Urinary bladder (tissue), 4 donors: ENCODE measurements at places on chromosomes 13 and 19. TPM values are rescaled to one million over a fixed set of nuclear protein-coding genes. Genes with fewer than 3 reads are reported as not detected.

DNA sequence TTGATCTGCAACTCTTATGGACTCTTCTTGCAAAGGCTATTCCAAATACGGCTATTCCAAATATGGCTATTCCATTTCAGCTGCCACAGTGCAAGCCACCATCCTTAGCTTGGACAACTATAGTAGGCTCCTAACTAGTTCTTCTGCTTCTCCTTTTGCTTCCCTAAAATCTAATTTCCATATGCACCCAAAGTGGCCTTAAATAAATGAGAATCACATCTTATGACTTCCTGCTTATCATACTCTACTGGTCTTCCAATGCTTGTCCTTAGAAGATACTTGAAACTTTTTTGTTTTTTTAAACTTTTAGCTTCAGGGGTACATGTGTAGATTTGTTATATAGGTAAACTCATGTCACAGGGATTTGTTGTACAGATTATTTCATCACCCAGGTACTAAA, 4.9 kb downstream of the UCHL3 start:
- DNase-seq: no peak

GRCh38 chr19:47339196-47339880, 7.4 kb downstream of the C5AR2 start:
- DNase-seq: no peak

GRCh38 chr13:37667702-37668101, 69.1 kb upstream of the POSTN start:
- no peak for DNase-seq

GRCh38 chr13:98977568-98978265, at the start of gene DOCK9:
Gene DOCK9, minus strand, starts transcription at chr13:98978064. Its CDS starts 155 bp downstream, at chr13:98977909.
- DNase-seq: no peak

DNA sequence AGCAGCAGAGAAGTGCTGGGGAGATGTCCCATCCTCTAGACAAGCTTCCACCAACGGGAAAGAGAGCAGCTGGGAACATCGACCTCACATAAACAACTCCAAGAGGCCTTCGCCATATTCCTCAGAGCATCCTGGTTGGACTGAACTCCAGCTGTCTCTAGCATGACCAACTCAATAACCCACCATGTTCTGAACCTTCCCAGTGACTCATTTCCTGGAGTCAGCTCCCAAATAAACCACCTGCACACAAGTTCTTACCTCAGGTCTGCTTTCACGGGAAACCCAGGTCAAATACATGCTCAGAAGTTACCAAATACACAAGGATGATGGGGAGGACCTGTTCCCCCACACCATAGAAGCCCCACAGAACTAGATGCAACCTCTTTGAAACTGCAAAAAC, 878.5 kb downstream of the UQCRFS1 start:
- no peak for DNase-seq

KIR3DL1 gene
- polyA plus RNA-seq: not detected

- no peak for DNase-seq
Measured at GRCh38 chr13:100096526-100096925, 7.6 kb downstream of the PCCA start.

- peak; percentile 75 for DNase-seq
Measured at GRCh38 chr13:105847527-105848291, 687.8 kb downstream of the EFNB2 start.

- DNase-seq: no peak
Measured at GRCh38 chr13:23547000-23547590, 23.1 kb upstream of the TNFRSF19 start.

DNA sequence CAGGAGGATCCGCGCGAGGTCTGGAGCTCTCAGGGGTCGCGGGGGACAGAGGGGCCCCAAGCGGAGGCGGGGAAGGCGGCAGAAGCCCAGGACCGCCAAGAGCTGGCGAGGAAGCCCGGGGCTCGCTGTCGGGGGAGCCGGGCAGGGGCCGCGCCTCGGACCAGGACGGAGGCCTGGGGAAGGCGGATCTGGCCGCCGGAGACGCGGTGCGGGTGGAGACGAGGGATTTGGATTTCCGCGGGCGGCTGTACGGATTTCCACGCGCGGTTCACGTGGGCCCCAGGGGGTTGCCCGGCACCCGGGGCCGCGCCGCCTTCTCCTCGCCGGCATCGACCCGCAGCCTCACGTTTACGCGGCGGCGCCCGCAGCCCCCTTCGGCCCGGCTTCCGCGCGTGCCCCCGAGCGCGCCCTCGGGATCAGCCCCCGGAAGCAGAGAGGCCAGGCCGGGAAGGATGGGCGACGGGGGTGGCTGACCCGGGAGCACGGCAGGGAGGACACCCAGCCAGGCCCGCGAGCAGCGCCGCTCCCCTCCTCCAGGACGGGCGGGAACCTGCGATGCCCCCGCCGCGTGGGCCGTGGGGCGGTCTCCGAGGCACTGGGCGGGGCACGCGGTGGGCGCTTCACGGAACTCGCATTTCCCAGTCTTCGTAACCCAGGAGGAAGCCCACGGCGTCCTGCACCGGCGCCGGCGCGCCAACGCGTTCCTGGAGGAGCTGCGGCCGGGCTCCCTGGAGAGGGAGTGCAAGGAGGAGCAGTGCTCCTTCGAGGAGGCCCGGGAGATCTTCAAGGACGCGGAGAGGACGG, 4.7 kb downstream of the F7 start:
- no peak for DNase-seq

GAMT gene
- polyA plus RNA-seq: 18.5 TPM

DLEU7 gene
- 0.09 TPM for polyA plus RNA-seq

GRCh38 chr19:23328211-23328610, 67.1 kb downstream of the ZNF91 start:
- no peak for DNase-seq

DNA sequence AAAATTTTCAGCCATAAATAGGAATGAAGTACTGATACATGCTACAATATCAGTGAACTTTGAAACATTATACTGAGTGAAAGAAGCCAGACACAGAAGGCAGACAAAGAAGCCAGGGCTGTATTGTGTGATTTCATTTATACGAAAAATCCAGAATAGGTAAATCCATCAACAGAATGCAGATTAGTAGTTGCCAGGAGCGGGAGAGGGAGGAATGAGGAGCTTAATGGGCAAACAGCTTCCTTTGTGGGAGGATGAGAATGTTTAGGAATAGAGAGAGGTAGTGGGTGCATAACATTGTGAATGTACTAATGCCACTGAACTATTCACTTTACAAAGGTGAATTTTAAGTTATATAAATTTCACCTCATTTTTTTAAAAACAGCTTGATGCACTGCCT, 103.3 kb upstream of the SERTM1 start:
- DNase-seq: no peak
